Colonic mucosa (tissue), 4 donors: ENCODE measurements at places on chromosomes 11 and 22. TPM values are rescaled to one million over a fixed set of nuclear protein-coding genes. Genes with fewer than 3 reads are reported as not detected.

GRCh38 chr11:86486261-86487030 lies 111.8 kb downstream of the CCDC81 start:
- DNase-seq: peak; percentile 37

Gene MIAT
- 1.8 TPM for total RNA-seq

DNA sequence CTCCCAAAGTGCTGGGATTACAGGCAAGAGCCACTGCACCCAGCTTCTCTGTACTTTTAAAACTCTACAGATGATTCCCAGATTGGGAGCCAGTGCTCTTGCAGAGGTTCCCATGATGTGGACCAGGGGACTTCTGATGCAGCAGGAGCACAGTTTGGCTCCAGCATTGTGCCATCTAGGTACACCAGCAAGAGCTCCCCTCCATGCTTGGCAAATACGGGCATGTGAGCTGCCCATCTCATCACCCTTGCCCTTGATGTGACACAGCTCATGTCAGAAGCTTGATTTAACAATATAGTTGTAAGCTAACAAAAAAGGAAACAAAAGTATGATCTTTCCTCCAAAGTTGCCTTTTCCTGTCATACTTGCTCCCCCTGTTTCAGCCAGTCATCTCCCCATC lies 28.7 kb downstream of the SNU13 start:
- DNase-seq: no peak

Gene OR8A1
- total RNA-seq: not detected

DNA sequence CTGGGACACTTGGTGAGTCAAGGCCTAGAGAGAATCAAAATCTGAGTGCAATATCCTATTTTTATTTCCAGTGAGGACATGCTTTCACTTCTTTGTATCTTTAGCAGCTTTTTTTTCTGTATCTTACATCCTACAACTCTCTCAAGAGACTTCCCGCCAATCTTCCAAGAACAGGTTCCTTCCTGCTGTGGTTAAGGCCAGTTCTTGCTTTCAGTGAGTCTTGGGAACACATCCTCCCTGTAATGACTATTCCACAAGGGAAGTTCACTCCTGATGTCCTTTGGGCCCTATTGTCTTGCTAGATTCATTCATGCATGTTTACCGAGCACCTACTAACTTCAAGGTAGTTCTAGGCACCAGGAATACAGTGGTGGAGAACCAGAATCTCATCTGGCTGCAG lies 3.8 kb upstream of the MMP12 start:
- no peak for DNase-seq

Gene CREB3L1
- total RNA-seq: 143 TPM

GRCh38 chr11:91104237-91104636 lies 881.4 kb upstream of the CHORDC1 start:
- no peak for DNase-seq

DNA sequence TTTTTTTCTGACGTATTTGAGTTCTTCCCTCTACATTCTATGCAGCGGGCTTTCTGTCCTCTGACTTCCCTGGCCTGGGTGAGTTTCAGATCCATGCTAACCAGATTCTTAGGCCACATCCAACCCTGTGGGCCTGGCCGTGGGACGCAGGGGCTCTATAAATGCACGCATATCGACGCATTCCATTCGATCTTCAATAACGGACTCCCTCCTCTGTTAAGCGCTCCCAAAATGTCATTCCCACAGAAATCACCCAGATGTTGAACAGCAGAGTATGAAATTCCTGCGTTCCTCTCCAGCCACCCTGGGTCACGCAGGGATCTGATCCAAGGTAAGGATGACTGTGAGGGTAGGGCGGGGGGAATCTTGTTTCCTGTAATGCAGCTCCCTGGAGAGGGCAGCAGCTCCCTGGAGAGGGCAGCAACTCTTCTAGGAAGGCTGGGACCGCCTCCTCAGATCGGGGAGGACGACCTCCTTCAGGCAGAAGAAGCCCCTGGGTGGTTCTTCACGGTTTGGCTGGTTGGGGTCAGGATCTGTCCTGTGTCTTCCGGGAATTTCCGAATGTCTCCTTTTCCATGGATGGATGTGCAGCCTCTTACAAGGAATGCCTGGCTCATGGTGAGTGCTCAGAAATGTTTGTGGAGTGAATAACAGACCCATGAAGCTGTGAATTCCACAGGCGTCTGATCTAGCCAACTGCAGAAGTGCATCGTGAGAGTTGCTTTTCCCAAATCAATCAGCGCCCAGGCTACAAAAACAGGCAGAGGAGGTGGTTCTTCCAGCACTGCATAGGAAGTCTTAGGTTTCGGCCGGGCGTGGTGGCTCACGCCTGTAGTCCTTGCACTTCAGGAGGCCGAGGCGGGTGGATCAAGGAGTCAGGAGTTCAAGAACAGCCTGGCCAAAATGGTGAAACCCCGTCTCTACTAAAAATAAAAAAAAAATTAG lies 12.2 kb downstream of the MRGPRD start:
- no peak for DNase-seq

DNA sequence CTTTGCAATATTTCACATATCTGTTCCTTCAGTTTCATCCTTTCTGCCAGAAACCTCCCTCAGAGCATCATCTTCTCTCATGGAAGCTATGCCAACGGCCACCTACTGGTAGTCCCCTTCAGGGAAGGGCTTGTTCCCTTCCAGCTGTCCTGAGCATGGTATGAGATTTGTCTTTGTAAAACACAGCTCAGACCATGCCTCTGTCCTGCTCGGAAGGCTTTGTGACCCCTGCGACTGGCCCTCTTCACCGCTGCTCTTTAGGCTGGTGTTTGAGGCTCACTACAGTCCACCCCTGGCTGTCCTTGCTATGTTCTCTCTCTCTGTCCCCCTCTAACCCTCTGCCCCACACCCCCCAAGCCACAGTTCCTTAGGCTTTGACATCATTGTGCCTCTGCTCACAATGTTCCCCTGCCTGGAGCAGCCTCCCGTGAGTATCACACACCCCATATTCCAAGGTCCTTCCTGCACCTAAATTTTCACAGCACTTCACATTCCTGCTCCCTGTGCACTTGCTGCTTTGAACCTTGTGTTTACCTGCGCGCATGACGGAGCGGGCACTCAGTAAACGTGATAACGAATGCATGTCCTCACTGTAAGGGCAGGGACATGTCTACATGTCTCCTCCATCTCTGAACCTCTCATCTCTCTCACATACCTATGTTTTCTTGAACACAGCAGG lies 24.0 kb upstream of the ACER3 start:
- DNase-seq: peak; percentile 47

- DNase-seq: no peak
These were observed 2.6 kb upstream of the MEI1 start for GRCh38 chr22:41696703-41697102.
